Gastrocnemius medialis (tissue), 4 donors: ENCODE measurements at places on chromosomes 11 and 22. TPM values are rescaled to one million over a fixed set of nuclear protein-coding genes. Genes with fewer than 3 reads are reported as not detected.

GRCh38 chr11:85903406-85903805, 48.2 kb downstream of the CCDC83 start:
- no peaks in the 10 kb centered on the region for H3K27me3 ChIP-seq
- H3K27ac ChIP-seq: no peak overlapping the region
- no peak for DNase-seq
- H3K4me3 ChIP-seq: no peak overlapping the region

DNA sequence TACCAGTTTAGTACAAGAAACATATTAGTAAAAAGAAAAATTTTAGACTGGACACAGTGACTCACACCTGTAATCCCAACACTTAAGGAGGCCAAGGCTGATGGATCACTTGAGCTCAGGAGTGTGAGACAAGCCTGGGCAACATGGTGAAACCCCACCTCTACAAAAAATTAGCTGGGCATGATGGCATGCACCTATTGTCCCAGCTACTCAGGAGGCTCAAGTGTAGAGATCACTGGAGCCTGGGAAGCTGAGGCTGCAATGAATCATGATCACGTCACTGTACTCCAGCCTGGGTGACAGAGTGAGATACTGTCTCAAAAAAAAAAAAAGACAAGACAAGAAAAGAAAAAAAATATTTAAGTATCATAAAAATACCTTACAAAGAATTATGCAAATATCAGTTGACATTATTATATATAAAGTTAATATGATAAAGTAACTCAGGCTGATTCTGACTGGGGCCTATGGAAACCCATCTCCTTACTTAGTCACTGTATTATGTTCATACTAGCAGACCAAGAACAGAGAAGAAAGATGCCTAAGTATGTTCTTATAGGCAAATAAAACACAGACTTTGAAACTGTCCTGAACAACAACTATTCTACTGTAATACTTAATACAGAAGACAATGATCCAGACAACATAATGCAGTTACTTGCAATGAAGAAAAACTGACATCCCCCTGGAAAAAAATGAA, 27.3 kb downstream of the FAM168A start:
- no peaks in the 10 kb centered on the region for H3K27me3 ChIP-seq
- no peak overlapping the region for H3K4me3 ChIP-seq
- H3K27ac ChIP-seq: peak overlapping the region; percentile 41
- no peak for DNase-seq
- H3K36me3 ChIP-seq: no peaks in the 10 kb centered on the region

GRCh38 chr11:41307296-41308080, 152.0 kb downstream of the LRRC4C start:
- no peak overlapping the region for H3K4me3 ChIP-seq
- H3K27me3 ChIP-seq: no peaks in the 10 kb centered on the region
- DNase-seq: no peak
- H3K27ac ChIP-seq: no peak overlapping the region
- no peaks in the 10 kb centered on the region for H3K36me3 ChIP-seq

Gene LAYN
- 0.46 TPM for total RNA-seq

Gene LMO1
- 2.4 TPM for total RNA-seq

DNA sequence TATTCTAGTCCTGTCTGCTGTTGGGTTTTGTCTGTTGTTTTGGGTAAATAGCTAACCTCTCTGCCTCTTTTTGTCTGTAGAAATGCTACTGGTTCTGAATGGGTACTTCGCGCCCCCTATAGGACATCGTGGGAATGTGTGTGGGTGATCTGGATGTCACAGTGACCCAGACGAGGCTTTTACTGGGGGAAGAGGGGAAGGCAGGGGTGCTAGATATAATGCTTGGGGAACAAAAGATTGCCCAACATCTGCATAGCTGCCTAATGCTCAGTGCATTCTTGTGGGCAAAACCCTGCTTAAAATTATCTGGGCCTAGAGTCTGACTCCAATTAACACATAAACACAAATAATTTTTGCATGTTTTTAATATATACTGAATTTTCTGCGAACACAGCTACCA, 57.7 kb downstream of the BMAL1 start:
- no peaks in the 10 kb centered on the region for H3K27me3 ChIP-seq
- peak; percentile 59 for DNase-seq
- no peak overlapping the region for H3K4me3 ChIP-seq
- H3K4me1 ChIP-seq: peaks cover 100% of the 10 kb centered on the region
- peak overlapping the region; percentile 68 for H3K27ac ChIP-seq

Gene GGTLC2
- total RNA-seq: not detected

GRCh38 chr11:61533401-61533800, 24.9 kb downstream of the LRRC10B start:
- H3K27ac ChIP-seq: no peak overlapping the region
- H3K36me3 ChIP-seq: no peaks in the 10 kb centered on the region
- no peaks in the 10 kb centered on the region for H3K4me1 ChIP-seq
- DNase-seq: no peak
- H3K4me3 ChIP-seq: no peak overlapping the region

DNA sequence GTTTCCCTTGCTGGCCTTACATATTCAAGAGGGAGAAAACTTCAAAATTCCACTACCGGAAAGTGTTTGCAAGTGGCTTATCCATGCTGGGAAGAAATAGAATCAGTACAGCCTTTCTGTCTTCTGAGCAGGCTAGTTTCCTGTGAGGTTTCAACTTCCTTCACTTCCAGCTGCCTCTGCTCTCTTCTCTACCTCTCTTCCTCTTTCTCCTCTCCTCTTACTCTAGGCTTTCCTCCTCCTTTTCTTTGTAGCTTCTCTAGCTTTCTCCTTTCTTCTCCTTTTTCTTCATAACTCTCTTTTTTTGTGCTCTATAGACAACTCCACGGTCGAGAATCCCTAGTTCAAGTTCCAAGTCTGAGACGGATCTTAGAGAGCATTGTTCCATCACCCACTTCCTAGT, 421.8 kb downstream of the ETS1 start:
- H3K36me3 ChIP-seq: no peaks in the 10 kb centered on the region
- no peaks in the 10 kb centered on the region for H3K4me1 ChIP-seq
- H3K27ac ChIP-seq: no peak overlapping the region
- H3K27me3 ChIP-seq: no peaks in the 10 kb centered on the region
- no peak overlapping the region for H3K4me3 ChIP-seq
- no peak for DNase-seq

- DNase-seq: no peak
- no peaks in the 10 kb centered on the region for H3K27me3 ChIP-seq
- H3K27ac ChIP-seq: no peak overlapping the region
- no peaks in the 10 kb centered on the region for H3K36me3 ChIP-seq
- H3K4me1 ChIP-seq: no peaks in the 10 kb centered on the region
- no peak overlapping the region for H3K4me3 ChIP-seq
Observed at GRCh38 chr11:102615077-102615893, 9.8 kb downstream of the MMP20 start.

DNA sequence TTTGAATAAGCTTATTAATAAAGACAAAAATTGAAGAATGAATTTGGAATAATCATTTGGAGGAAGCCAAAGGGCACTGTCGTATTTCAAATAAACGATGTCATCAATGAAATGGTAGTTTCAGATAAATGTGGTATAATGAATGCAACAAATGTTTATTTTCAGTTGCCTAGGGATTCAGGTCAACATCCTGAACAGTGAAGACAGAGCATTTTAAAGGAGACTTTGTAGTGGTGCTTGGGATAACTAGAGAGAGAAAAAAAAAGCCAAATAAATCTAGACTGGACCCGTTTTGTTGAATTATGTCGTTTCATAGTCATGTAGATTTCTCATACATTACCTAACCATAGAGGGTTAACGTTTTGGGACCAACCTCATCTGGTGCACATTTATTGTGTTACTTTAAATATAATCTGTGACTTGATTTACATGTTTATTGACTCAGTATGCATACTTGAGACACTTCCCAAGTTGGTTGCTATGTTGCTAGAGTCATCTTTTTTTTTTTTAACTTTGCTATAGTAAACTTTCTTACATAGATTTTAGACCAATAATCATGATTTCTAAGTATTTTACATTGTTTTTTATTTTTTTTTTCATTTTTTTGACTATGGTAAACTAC, 111.1 kb downstream of the NCAM1 start:
- H3K4me1 ChIP-seq: peaks cover 3% of the 10 kb centered on the region
- no peak overlapping the region for H3K27ac ChIP-seq
- H3K27me3 ChIP-seq: no peaks in the 10 kb centered on the region
- no peak overlapping the region for H3K4me3 ChIP-seq

- H3K27ac ChIP-seq: no peak overlapping the region
- no peak overlapping the region for H3K4me3 ChIP-seq
- no peaks in the 10 kb centered on the region for H3K27me3 ChIP-seq
- H3K4me1 ChIP-seq: no peaks in the 10 kb centered on the region
- peak; percentile 21 for DNase-seq
Observed at GRCh38 chr11:108697872-108698473, 33.1 kb downstream of the DDX10 start.
